OCI-LY7 (cell line): ENCODE measurements at places on chromosomes 3 and 15.

DNA sequence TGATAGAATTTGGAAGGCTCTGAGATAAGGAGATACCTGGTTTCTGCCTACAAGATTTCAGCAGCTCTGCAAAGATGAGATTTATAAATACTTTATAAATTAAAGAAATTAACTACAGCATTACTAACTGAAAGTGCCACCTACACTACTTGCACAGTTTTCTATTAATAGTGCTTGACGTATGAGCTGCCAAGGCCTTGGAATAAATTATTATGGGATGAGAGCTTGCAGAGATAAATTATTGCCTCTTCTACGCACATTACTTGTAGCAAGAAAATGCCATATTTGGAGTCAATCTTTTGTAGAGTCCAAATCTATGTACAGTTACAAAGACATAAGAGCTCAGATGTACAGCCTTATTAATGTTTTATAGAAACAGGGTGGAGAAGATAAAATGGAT is 89.1 kb downstream of the BCHE start:
- no peak for DNase-seq

DNA sequence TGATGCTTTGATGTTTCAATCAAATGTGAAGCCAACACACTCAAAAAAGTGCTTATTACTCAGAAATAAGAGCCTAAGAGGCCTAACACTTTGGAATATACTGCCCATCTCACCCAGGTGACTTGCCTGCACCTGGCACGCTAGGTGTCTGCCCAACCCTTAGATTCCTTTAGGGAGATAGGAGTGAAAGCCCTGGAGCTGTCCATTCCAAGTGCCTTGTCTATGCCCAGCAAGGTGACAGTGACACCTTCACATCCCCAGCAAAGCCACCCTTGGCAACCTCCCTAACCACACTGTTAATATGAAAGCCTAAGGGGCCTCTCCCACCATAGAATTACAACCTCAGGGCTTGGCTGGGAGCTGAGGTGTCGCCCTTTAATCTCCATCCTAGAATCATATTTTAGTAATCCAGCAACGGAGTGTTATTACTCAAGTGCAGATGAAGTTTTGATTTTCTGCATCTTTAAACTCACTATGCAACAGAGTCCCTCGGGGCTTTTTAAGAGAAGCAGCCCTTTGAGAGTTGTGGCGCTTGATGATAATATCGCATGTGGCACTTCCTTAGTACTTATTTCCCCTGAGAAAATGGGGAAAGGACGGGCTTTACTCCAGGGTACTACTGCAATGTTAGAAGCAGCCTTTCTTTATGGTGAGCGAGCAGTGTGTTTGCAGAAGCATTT is 24.8 kb downstream of the ATP10A start:
- no peak for DNase-seq

- no peak for DNase-seq
These were observed 238.0 kb downstream of the XXYLT1 start for GRCh38 chr3:195032955-195033354.

- no peak for DNase-seq
These were observed 15.0 kb downstream of the UACA start for GRCh38 chr15:70748281-70748747.

- DNase-seq, result no peak
These were observed 665.7 kb upstream of the TBL1XR1 start for GRCh38 chr3:177862962-177863491.

GRCh38 chr15:35458176-35458856 is 87.6 kb downstream of the DPH6 start:
- DNase-seq, result no peak

- DNase-seq, result no peak
These were observed 7.9 kb downstream of the ALAS1 start for GRCh38 chr3:52205727-52206372.

DNA sequence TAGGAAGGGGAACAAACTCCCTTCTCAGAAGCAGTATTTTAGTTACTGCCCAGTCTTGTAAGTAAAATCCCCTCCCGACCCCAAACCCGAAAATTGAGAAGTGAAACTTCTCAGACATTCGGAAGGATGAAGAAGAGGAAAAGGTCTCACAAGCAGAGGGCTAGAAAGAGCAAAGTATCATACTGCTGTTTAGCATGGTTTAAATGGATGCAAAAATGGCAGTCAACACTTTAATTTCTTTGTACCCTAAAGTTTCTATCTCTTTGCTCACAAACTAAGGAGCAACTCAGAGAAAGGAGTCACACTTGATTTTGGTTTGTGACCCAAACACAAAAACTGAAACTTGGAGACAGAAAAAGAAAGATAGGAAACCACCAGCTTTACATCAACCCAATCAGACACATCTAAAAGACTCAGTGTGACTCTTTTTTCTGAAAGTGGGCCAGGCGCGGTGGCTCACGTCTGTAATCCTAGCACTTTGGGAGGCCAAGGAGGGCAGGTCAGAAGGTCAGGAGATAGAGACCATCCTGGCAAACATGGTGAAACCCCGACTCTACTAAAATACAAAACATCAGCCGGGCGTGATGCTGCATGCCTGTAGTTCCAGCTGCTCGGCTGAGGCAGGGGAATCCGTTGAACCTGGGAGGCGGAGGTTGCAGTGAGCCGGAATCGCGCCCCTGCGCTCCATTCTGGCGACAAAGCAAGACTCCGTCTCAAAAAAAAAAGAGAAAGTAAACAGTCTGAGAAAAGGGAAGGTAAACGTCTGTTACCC is 63.2 kb upstream of the ATP11B start:
- DNase-seq, result peak; percentile 56

- DNase-seq, result no peak
These were observed 594.4 kb downstream of the FOXP1 start for GRCh38 chr3:70989174-70989573.

- DNase-seq, result no peak
These were observed 33.8 kb downstream of the SLCO3A1 start for GRCh38 chr15:91887321-91887720.

- DNase-seq, result no peak
These were observed 80.6 kb upstream of the PRR20G start for GRCh38 chr3:127368186-127369032.

DNA sequence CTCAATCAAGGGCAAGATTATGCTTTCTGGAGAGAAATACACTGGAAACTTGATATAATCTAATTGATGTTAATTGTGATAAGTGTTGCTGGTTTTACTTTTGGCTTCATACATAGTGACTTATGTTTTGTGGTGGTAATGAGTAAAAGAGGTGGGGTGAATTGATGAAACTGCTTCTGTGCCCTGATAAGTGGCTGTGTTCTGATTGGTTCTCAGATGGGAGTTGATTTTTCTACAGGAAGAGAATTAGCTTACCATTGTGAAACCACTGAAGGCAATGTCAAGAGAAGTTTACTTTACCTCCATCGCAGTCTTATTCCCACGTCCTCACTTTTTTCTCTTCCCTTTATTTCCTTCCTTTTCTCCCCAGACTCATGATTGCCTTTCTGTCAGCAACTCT is 23.8 kb downstream of the TMEM45A start:
- no peak for DNase-seq

GRCh38 chr3:116837483-116837882 is 127.9 kb downstream of the TUSC7 start:
- no peak for DNase-seq

GRCh38 chr15:31300981-31301672 is 25.5 kb upstream of the KLF13 start:
- DNase-seq, result no peak

DNA sequence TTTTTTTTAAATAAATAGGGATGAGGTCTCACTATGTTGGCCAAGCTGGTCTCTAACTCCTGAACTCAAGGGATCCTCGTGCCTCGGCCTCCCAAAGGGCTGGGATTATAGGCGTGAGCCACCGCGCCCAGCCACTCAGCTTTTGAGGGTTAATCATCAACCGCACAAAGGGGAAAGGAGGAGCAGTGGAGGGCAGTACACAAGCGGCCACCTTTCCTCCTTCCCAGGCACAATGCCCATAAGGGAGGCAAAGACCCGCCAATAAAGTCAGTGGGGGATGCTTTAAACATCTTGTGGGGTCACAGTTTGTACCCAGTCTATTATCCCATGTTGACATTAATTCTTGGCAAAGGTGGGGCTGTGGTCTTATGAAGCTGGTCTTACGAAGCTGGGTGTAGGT is 32.4 kb downstream of the EHD4 start:
- DNase-seq, result no peak

DNA sequence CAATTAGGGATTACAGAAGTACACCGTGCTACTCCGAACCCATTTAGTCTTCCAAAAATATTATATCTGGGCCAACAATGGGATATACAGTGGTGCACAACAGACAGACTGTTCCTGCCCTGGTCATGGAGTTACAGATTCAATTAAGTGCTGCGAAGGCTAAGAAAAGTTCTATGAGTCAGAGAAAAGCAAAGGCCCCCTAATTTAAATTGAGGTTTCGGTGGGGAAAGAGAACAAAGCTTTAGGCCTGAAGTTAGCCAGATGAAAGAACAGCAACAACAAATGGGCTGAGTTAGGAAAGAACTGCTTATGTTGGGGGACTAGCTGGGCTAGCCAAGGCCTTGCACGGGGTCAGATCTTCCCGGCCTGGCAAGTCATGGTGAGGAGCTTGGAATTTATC is 131.8 kb downstream of the MDFIC2 start:
- DNase-seq, result no peak

- no peak for DNase-seq
These were observed 49.6 kb downstream of the MAP6D1 start for GRCh38 chr3:183775781-183776180.

DNA sequence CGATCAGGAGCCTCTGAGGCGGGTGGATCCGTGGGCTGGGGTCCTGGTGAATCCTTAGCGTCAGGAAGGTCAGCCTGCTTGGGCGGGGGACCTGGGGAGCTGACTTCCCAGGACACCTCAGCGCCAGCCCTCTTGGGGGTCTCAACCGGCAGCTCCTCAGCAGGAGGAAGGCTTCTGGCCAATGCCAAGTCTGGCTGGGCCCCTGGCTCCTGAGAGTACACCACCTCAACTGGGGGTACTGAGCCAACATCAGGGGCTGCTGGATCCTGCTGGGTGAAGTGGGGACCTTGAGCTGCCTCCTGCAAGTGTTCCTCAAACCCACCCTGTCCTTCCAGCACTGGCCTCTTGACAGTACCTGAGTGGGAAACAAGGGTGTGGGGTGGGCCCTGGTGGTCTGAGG is 3.1 kb downstream of the PRRT3 start:
- no peak for DNase-seq

DNA sequence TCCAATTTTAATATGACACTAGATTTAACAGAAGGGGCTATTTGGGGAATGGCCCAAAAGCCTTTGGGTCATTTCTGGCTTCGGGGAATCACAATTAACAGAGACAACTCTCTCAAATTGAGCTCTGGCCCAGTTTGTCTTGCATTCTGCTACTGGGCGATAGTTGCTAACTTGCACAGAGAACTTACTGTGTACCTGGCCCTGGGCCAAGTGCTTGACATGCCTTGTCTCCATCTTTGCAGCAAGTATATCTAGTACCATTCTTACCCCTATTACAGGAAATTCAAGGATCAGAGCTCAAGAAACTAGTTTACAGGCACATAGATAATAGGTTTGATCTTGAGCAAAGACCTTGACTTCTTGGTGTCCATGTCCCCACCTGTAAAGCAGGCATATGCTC is 175.7 kb downstream of the TMEM108 start:
- no peak for DNase-seq

- DNase-seq, result no peak
These were observed 75.4 kb upstream of the RGMA start for GRCh38 chr15:93164409-93164808.

DNA sequence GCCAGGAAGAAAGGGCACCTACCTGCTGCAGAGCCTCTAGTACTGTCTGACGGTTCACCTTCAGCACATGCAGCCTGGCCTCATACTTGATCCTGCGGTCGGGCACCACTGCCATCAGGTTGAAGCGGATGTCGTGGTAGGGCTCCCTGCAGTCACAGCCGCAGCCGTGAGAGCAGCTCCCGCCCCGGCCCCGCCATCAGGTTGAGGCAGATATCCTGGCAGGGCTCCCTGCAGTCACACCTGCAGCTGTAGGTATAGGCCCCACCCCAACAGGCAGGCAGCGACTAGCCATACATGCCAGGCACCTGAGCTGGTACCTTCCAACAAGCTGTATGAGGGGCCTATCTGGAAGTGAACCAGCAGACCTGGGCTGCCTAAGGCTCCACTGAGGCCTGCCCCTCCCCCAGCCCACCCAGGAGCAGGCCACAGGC is 38.7 kb downstream of the SEMA3G start:
- no peak for DNase-seq

GRCh38 chr3:27623085-27623753 is 98.9 kb downstream of the EOMES start:
- DNase-seq, result no peak

DNA sequence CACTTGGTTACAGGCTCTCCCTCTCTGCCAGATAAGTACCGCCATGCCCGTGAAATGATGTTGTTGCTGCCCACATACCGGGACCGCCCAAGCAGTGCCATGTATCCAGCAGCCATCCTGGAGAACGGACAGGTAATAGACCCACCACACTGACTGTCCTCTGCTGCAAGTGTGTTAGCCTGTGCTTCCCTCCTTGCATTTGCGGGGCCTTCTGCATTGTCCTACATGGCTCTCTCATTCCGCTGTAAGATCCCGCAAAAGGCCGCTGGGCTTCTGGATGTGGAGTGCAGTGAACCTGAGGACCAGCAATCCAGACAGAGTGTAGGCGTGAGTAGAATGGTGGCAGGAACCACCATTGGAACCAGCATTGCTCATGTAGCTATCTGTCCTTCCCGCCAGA is 10.6 kb upstream of the MANF start:
- DNase-seq, result no peak

GRCh38 chr3:194852345-194852744 is 166.7 kb downstream of the FAM43A start:
- DNase-seq, result no peak

DNA sequence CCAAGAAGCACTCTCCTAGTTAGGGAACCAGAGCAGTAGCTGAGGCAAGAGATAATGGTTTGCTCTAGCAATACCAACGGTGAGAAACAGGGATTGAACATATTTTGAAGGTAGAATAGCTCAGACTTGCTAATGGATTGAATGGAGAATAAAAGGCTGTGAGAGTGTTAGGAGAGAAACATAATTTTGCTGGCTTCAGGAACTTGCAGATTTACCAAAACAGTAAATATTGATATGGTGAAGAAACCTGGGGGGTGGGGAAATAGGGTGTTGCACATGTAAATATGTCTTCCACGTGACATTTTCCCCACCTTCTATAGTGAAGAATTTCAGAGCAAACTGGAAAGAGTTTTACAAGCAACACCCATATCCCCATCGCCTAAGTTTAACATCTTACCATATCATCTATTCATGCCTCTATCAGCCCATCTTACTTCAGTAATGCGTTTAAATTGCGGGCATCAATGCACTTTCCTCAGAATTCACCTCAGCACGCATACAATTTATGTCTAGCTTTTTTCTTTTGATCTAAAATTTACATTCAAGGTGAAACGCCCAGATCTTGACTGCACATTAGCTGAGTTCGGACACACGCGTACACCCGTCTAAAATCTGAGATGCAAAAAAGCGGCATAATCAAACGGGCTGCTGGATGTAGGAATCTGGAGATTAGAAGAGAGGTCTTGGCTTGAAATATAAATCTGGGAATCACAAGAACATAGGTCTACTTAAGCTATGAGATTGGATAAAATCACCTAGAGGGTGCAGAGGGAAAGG is 891 bp upstream of the NR1D2 start:
- peak; percentile 28 for DNase-seq

DNA sequence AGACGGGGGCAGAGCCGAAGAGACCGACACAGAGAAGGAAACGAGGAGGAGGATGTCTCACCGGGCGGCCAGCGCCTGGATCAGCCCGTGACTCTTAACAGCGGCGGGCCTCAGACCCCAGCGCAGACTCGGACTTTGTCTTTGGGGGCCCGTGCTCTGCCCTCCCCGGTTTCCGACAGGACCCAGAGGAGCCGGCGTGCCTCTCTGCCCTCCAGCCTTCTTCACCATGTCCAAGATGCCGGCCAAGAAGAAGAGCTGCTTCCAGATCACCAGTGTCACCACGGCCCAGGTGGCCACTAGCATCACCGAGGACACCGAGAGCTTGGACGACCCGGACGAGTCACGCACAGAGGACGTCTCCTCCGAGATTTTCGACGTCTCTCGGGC is 1.0 kb downstream of the TSC22D2 start:
- DNase-seq, result peak; percentile 33
